ENCODE measurements at places on chromosomes 11 and 22.

DNA sequence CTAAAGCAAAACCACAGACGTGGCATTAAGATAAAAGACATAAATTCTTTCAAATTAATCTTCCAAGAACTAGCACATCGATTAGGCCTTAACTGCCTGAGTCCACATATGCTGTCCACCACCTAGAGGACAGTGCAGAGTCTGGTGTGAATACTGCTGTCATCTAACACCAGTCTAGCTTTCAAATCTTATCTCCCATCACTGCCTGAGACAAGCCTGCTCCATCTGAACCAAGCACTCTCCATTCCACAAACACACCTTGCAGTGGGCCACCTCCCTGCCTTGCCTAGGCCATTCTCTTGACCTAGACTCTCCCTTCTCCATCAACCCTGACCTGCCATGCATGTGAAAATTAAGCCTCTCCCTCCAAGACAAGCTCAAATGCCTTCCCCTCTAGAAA is 129.5 kb upstream of the PITPNB start:
- DNase-seq: no peak

DNA sequence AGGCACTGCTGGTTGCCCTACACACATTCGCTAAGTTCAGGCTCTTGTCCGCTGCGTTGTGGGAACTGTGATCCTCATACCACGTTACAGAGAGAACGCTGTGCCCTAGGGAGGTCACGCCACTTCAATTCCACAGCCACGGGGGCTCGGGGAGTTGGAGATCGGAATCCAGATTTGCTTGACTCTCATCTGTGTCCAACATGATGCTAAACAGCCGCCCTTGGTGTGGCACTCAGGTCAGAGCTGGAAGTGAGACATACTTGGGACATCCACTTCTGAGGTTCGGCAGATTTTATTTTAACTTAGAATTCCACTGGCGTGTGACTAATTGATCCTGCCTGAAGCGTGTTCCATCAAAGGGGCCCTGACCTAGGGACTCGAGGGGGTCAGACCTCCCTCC is 41.7 kb downstream of the RIBC2 start:
- DNase-seq: no peak

DNA sequence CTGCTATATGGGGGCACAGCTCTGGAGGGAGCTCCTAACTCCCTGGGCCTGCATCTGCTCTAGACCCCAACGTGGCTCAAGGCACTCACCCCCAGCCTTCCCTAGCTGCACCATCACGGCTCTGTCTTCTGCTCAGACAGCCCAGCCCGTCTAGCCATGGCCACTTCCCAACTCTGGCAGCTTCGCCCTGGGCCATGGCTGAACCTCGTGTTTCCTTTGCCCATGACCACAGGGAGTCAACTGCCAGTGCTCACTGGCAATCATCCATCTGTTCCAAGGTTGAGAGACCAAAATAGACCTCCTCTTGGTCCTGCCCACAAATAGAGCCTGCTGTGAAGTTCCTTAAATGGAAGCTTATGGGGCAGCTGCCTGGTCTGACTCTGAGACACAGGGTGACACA is 5.4 kb downstream of the LMO1 start:
- no peak for DNase-seq

GRCh38 chr11:132123854-132124835 is 753.7 kb downstream of the NTM start:
- no peak for DNase-seq

DNA sequence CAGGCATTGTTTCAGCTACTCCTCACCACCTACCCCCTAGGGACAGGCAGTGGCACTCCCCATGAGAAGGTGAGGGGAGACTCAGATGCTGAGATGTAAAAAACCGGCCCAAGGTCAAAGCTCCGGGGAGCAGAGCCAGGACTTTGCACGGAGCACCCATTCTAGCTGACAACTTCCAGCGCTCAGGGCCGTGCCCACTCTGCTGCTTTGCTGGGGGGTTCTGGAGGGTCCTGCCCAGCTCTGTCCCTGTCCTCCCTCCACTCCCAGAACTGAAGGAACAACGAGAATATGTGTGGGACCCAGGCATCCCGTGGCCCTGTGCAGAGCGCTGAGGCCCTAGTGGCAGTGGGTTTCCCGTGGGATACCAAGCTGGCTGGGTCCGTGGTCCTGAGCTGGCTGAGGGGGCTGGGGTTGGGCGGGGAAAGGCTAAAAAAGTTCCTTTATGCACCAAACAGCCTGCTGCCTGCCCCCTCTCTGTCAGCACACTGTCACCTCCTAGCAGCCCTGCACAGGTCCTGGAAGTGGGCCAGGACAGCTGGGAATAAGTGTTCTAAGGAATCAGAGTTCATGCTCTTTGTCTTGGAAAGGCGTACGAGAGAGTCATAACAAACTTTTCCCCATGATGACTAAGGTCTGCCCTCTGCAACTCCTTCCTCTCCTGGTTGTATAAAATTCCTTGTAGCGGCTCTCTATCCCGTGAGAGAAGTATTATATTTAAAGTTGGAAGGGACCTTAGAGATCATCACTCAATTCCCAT is 1.9 kb downstream of the MS4A10 start:
- no peak for DNase-seq

DNA sequence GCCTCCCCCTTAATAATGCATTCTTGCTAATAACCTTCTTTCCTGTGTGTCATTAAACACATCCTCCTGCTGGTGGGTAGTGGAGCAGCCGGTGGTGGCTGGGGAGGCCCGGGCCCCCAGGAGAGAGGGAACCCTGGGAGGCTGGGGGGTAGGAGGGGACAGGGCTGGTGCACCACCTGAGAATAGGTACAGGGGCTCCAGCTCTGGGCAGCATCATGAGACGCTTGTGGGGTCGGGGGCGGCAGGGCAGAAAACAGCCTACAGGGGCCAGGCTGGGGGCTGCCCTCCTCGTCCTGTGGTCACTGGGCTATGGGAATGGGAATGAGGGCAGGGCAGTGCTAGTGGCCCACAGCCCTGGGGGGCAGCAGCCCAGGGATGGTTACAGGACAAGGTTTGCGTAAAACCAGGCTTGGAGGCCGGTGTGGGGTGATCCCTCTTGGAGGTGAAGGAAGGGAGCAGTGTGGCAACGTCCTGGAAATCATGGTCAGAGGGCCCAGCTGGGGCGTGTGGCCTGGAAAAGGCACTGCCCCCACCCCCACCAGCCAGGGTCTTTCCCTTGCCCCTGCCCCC is 18.5 kb upstream of the CCDC188 start:
- no peak for DNase-seq

DNA sequence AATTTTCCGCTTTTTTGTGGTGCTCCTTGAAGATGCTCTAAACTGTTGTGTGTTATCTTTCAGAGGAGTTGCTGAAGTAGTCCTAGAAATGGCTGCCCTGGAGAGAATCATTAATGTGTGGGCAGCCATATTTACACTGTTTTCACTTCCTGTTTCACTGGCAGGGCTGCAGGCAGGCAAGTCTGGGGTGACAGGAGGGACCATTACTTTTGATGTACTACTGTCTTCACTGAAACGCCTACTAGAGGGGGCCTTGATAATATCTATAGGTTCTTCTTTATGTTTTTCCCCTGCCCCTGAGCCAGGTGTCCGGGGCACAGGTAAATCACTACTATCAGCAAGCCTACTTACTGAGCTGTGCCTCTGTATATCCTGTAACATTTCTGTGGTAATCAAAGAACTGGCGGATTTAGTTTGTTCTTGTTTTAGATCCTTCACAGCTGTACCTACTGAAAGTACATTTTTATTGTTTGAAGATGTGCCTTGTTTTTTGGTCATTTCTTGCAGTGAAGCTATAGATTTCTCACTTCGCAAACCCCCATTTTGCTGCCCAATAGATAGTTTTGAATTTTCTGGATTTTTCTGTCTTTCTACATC is 39.7 kb downstream of the ACAT1 start:
- DNase-seq: no peak

- peak; percentile 12 for DNase-seq
Observed at GRCh38 chr22:37659066-37659896, 758 bp downstream of the PDXP start.

DNA sequence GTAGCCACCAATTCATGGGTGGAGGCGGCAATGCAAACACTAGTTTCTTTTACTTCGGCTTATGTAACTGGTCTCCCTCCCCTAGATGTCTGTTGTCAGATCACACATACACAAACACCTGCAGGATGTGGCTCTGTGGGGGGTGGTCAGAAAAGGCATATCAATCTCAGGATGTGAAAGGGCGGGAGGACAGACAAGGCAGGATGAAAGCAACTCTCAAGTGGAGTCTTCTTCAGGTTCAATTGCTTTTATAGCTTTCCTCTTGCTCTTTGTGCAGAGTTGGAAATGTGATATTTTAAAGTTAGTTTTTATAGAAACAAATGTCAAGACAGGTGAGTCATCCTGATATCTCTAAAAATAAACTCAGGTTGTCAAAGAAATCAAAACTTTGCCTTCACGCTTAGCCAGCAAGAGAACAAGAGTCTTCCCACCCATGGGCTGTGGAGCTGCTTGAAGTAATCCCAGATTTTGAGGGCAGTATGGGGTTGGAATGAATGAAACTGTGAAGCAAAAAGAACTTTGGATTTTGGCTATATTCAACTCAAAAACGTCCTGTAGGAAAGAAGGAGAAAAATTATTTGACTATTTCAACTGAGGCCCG is 423.4 kb downstream of the GUCY1A2 start:
- no peak for DNase-seq

DNA sequence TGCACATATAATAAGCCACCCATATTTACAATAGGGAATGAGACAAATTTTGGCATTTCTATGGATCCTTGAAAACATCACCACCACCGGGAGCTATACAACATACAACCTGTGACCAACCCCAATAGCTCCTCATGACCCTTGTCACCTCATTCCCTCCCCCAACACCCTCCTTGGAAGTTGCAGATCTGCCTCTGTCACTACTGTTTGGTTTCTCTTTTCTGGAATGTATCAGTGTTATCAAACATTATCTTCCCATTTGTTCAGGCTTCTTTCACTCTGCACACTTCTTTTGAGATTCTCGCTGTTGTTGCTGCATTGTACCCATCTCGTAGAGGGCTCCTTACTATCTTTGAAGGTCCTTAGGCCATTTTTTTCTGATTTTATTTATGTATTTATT is 75.6 kb downstream of the ZNF280B start:
- no peak for DNase-seq

GRCh38 chr11:117591316-117592039 is 205.5 kb downstream of the DSCAML1 start:
- no peak for DNase-seq

- no peak for DNase-seq
Observed at GRCh38 chr11:1397146-1397861, 7.6 kb downstream of the BRSK2 start.

GRCh38 chr11:12792590-12792989 is 118.4 kb downstream of the TEAD1 start:
- DNase-seq: no peak

GRCh38 chr11:57434640-57435546 is 8.0 kb upstream of the SLC43A3 start:
- DNase-seq: no peak

Measured in activated CD4-positive, alpha-beta T cell treated with anti-CD3 and anti-CD28 coated beads, Interleukin-2, amount 50 U/mL, for 1 hour (primary cell).